ENCODE measurements at places on chromosomes 3 and 15. TPM values are rescaled to one million over a fixed set of nuclear protein-coding genes. Genes with fewer than 3 reads are reported as not detected.

DNA sequence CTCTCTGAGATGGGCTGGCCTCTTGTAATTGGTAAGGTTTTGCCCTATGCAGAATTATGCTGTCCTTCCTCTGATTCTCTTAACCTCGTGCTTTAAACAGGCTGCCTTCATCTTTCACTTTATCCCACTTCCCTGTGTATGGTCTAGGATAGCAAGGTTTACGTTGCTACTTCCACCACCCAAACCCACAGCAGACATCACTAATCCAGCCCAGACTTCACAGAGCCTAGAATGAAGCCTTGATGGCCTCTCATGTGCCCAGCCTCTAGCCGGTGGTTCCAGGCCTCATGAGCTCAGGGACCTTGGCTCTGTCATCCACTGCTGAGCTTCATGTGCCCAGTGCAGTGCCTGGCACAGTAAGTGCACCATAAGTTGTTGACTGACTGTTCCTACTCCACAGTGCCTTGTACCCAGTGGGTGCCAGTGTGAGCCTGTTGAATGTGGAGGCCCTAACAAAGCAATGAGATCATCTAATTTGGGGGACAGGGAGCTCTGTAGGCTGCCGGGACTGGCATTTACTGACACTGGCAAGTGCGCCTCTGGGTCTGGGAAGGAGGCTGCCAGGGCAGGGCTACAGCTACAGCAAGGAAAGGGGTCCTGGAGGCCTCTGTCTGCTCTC lies 12.5 kb downstream of the SLC6A6 start:
- DNase-seq, result peak; percentile 75

- DNase-seq, result peak; percentile 83
These were observed 12.2 kb downstream of the TUBGCP4 start for GRCh38 chr15:43383070-43383469.

GRCh38 chr3:62559831-62560445 lies 186.6 kb upstream of the FEZF2 start:
- peak; percentile 29 for DNase-seq

DNA sequence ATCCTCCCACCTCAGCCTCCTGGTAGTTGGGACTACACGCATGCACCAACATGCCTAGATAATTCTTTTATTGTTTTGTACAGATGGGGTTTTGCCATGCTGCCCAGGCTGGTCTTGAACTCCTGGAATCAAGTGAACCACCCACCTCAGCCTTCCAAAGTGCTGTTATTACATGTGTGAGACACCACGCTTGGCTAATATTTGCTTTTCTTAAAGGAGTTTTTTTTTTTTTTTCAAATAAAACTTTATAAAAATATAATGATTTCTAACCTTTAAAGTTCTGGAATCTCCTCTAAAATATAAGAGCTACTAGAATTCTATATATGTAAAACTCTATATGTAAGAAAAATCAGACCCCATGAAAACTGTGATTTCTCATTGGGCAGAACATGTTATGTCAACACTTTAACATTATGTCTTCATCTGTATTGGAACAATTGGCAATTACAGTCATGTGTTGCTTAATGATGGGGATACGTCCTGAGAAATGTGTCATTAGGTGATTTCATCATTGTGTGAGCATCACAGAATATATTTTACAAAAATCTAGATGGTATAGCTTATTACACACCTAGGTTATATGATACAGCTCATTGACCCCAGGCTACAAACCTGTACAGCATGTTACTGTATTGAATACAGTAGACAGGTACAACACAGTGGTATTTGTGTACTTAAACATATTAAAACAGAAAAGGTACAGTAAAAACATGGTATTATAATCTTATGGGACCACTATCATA lies 377.0 kb downstream of the PLCL2 start:
- DNase-seq, result no peak

GRCh38 chr15:29092376-29093064 lies 177.1 kb downstream of the NSMCE3 start:
- no peak for DNase-seq

DNA sequence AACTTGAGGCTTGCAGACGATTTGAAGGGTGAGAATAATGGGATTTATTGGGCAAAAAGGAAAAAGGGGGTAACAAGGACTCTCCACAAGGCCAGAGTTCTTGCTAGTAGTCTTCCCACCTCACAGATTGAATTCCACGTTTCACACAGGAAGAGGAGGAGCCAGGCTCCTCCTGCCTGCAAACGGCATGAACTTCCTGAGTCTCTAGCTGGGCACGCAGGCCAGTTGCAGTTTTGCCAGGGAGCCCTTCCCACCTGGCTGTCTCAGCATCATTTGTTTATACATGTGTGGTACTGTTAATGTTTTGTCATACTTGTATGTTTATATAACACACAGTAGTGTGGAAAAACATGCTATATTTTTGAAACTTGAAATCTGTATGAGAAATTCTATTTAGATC lies 155.0 kb downstream of the NLGN1 start:
- DNase-seq, result peak; percentile 8

DNA sequence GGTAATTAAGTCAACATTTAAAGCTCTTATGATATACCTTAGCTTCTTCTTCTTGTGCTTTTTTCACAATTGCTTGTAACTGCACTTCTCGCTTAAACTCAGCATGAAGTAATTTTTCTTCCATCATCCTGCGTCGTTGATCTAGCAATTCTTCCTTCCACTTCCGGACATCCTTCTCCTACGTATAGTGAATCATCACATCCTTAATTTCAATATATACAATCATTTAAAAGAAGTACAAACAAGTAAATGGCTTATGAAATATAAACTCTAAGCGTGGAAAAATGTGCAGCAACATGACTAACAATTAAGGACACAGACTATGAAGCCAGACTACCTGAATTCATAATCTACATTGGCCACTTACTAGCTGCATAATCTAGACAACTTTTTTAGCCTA lies 151.4 kb downstream of the SCAPER start:
- DNase-seq, result no peak

DNA sequence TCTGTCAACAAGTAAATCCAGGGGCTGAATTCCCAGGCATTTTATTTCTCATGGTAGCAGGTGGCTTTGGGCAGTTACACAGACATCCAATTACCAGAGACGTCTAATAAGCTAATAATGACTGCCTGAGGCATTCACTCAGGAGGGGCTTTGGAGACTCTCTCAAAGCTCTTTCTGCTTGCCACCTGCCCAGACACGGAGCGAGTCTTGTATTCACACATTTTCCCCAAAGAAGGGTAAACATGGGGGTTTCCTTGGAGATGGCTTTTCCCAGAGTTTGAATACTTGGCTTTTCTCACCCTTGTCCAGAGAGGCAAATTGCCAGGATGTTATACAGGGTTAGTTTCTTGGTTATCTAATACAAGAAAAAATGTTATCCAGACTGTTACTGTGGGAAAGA lies 132.6 kb downstream of the DIPK2A start:
- DNase-seq, result no peak

DNA sequence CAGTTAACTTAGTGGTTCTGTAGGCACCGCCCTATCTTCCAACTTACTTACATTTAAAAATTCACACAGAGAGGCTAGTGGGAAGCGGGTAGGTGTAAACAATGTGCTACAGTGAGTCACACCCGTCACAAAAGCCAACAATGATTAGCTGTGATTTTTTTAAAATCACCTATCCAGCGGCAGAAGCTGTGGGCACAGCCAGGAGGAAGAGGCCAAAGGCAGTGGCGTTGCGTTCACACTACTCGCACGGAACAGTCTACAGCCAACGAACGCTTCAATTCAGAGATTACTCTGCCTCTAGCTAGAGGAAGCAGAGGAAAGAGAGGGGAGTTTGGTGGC lies 2.5 kb upstream of the NLGN1 start:
- no peak for DNase-seq

GRCh38 chr15:98025237-98025636 lies 64.7 kb downstream of the ARRDC4 start:
- DNase-seq, result no peak

DNA sequence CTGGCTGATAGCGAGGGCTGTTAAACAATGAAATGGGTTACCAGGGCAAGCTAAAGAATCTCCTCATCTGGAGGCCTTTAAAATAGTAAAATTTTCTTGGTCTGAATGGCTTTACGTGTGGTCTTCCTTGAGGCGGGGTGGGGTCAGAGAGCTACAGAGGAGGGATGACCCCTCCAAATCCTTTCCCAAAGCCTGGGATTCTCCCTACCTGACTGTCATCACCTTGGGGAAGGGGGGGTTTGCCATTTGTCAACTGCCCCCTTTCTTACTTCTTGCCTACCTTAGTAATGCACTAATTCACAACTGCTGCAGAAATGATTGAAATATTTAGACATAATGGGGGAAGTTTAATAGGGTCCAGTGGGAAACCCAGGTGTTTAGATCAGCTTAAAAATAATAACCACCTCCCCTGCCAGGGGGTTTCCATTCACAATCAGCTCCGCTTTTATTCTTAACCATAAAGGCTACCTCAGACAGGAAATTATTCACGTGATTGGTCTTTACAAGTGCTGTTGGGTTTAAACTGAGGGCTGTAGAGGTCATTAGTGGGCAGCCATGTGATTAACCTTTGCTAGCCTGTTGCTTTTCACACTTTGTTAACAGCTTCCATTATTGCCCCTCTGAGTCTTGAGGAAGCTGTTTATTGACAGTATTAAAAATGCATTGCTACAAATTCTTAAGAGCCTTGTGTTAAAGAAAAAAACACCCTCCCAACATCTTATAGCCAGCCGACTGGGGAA lies 276.5 kb upstream of the ATP11B start:
- no peak for DNase-seq

- DNase-seq, result no peak
These were observed 251.6 kb upstream of the ZPLD1 start for GRCh38 chr3:102183186-102183585.

DNA sequence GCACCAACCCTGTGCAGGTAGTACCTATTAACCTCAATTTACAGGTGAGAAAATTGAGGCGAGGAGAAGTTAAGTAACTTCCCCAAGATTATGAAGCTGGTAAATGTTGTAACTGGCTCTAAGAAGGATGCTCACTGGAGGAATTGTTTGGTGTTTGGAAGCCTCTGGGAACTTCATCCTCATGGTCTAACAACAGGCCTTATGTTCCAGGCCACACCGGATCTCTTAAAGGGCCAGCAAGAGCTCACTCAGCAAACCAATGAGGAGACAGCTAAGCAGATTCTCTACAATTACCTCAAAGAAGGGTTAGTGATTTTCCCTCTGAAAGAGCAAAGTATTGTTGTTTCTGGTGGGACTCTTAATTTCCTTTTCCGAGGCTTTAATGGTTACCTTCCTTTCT lies 63.9 kb downstream of the CGNL1 start:
- DNase-seq, result no peak

- DNase-seq, result peak; percentile 92
These were observed 138.1 kb downstream of the TMCO5A start for GRCh38 chr15:38072348-38073177.

DNA sequence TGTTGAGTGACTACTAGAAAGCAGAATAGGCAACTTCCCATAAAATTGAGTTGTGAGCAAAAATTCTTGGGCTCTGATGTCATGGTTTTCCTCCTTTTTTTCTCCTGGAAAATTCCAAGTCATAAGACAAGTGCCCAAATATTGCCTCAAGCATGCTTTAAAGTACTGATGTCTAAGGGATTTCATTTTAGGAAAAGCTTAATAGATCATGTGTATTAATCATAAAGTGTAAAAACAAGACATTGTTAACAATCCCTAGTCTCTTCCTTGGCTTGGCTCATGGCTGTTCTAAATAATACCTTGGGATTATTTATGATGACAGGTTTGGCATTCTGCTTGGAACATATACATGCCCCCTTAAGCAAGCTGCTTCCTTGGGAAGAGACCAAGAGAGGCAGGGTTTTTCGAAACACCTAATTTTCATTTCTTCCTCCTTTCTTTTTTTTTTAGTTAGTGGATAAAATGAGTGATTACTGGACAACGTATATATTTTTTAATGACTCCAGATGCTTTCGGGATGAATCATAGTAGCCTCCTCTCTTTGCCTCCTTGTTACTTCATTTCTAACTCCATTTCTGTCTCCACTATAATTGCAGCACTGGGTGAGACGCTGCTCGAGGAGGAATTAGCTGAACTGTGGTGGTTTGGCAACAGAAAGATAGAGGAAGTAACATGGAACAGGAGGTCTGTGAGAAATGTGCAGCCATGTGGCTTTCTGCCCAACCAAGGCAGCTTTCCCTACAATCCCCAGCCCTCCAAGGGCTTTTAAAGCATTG lies 104.9 kb downstream of the TPRG1 start:
- peak; percentile 49 for DNase-seq

DNA sequence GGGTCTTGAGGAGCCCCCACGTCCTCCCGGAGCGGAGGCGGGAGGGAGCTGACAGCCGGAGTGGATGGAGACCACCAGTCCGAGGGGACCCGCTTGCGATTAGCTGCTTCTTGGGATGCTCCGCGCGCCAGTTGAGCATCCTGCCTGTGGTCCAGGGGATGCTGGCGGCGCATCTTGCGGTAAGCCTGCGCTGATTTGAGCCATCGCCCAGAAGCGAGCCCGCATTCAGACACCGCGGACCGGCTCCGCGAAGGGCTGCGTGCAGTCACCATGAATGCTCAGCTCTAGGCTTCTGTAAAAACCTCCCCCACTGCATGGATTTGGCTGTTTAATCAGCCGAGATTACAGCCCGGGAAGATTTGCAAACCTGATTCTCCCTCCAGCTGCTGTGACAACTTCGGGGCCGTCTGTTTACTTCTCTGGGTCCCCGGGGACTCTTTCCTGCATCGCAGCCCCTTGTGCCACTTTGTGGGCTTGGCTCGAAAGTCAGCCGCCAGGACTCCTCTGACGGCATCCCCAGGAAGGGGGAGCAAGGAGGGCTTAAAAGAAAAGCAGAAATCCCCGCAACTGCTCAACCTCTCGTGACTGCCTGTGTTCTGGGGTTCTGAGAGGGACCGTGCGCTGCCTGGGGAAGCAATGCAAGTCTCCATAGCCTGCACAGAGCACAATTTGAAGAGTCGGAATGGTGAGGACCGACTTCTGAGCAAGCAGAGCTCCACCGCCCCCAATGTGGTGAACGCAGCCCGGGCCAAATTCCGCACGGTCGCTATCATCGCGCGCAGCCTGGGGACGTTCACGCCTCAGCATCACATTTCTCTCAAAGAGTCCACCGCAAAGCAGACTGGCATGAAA lies 171.1 kb downstream of the KCNAB1 start:
- peak; percentile 90 for DNase-seq

GRCh38 chr15:81863162-81863561 lies 182.7 kb downstream of the MEX3B start:
- peak; percentile 84 for DNase-seq

DNA sequence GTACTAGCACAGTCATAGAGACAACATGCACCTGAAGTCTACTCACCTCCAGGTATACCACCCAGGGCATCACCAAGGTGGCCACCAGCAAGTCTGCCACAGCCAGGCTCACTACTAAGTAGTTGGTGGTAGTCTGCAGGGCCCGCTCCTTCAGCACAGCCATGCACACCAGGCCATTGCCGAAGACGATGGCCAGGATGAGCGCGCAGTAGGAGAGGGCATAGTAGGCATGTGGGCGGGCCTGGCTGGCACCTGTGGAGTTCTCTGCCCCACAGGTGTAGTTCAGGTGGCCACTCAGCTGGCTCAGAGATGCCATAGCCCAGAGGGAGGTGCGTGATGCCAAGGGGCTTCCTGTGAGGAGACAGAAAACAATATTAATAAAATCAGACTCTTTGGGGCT lies 7.2 kb downstream of the DRD3 start:
- no peak for DNase-seq

Gene MAGEF1
- 22.1 TPM for total RNA-seq

Gene FBXL2
- 23.6 TPM for total RNA-seq

Gene SLC2A2
- total RNA-seq, result not detected

Gene CMTM8
- total RNA-seq, result 1.4 TPM

Gene ANKRD34C
- total RNA-seq, result not detected

Gene ARPP21
- total RNA-seq, result not detected
